Activated T-cell treated with anti-CD3 and anti-CD28 coated beads, Interleukin-2, amount 50 U/mL, for 72 hours (primary cell): ENCODE measurements at places on chromosomes 1 and 21.
A peak's percentile ranks its signal among the peaks of the same experiment; 100 is the strongest.

DNA sequence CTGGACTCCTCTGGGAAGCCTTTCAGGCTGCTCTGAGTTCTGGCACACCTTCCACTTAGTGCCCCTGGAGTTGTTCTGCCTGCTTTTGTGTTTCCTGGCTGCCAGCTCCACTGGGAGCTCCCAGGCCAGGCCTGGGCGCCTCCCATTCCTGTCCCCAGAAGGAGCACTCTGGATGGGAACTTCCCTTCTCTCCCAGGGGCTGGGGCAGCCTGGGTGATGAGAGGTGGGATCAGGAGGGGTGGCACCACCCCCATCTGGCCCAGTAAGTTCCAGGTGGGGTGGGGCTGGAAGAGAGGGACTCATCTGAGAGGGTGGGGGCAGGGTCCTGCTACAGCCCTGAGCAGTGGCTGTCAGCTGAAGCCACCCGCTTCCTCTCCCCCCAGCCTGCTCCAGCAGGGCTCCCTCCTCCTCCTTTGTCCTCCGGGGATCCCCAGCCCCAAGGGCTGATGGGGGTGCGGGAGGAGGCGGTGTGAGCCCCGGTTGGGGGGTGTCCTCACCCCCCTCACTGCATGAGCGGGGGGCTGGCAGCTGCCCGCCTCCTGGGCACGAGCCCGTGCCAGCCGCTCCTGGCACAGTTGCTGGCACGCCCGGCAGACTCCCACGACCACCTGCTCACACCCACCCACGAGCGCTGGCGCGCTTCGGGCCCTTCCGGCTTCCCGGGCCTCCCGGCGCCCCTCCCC is 4.7 kb downstream of the FOXO6 start:
- peak; percentile 15 for DNase-seq

DNA sequence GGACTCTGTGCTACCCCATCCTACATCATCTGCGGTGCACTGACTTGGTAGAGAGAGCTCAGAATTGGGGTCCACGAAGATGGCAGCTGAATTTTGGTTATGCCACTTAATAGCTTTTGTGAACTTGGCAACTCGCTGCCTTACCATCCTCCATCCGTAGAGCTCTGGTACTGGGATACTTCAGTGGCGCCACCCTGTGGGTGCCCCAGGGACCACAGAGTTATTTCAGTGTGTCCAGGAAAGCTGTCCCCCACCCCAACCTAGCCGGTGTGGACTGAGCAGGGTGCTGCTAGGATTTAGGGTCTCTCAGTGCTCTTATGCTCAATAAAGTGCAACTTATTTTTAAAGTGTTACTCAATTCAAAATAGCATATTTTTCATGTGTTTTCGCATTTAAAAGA is 9.0 kb upstream of the USF1 start:
- no peak for DNase-seq

DNA sequence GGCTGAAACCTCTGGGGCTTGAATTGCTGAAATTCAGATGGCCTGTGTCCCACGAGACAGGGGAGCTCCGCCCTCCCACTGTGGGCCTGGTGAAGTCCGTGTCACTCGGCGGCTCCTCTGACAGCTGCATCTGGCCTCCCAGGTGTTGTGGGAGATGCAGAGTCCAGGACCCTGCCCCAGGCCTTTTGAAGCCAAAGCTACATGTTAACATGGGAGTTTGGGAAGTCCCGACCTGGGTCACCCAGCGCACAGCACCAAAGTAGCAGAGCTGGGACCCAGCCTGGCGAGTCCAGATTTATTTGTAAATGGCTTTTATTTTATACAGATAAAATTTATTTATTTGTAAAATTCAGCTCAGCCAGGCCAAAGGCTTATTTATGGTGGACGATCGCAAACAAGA is 28.9 kb downstream of the SLC37A1 start:
- no peak for DNase-seq

- DNase-seq, result no peak
These were observed 167.6 kb downstream of the PCBP3 start for GRCh38 chr21:45811136-45811535.

DNA sequence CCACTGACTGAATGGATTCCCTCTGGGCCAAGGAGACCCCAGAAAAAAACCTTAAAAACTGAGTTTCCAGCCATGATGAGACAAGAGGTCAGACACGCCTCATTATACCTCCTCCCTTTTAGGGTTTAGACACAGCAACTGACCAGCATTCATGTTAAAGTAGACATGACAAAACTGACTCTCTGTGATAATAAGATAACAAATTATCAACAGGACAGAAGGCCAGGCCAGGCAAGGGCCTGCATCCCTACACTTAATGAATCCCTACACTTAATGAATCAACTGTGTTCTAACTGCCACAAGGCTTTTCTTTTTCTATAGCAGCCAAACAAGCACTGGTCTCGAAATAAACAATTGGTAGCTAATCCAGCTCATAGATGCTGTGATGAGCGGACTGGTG is 33.3 kb upstream of the FAM89A start:
- no peak for DNase-seq

- DNase-seq, result no peak
These were observed 2.7 kb downstream of the SLC9A1 start for GRCh38 chr1:27152004-27152828.

DNA sequence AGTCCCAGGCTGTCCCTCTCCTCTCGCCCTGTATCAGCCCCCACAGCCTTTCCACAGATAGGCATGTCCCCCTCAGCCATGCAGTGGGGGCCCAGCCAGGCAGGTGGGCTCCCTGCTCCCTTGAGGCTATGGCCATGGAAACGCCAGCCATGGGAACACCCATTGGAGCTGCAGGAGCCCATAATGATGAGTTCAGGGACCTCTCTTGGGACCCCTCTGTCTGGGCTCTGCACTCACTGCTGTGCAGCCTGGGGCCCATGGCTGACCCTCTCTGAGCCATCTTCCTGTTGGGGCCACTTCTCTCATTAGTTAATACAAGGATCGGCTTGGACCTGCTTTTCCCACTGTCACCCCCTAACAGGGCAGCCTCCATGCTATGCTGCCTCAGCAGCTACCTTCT is 33.2 kb downstream of the WNT3A start:
- no peak for DNase-seq

- no peak for DNase-seq
These were observed 65.5 kb downstream of the DMRTB1 start for GRCh38 chr1:53524428-53525375.

DNA sequence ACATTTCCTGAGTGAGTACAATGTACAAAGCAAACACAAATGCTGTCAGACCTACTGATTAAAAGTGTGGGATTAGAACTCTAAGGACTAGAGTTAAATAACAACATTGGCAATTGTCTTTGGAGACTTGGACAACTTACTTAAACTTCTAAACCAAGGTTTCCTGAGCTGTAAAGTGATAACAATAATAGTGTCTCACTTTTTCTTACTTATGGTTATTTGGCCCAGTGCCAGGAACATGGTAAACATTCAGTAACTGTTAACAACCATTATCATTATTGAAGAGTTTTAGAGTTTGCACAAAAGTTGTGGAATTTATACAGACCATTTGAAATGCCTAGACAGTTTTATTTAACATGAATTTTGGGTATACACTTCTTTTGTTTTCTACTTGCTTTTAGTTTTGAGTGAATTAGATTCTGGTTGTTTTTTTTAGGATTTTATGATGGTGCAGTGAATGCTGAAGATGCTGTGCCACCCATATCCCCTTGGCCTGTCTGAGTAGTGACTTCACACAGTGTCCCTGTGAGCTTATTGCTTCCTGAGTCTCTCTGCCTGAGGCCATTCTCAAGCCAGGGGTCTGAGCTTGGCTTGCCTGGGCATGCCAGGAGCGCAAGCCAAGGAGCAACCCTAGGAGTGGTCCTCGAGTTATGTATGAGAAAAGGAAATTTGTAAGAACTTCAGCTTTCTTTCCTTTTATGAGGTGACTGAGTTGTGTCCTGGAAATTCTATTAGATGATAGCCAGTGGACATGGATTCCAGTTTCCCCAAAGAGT is 932.8 kb downstream of the TTLL7 start:
- no peak for DNase-seq

GRCh38 chr1:10734375-10734774 is 62.1 kb downstream of the CASZ1 start:
- DNase-seq, result no peak

DNA sequence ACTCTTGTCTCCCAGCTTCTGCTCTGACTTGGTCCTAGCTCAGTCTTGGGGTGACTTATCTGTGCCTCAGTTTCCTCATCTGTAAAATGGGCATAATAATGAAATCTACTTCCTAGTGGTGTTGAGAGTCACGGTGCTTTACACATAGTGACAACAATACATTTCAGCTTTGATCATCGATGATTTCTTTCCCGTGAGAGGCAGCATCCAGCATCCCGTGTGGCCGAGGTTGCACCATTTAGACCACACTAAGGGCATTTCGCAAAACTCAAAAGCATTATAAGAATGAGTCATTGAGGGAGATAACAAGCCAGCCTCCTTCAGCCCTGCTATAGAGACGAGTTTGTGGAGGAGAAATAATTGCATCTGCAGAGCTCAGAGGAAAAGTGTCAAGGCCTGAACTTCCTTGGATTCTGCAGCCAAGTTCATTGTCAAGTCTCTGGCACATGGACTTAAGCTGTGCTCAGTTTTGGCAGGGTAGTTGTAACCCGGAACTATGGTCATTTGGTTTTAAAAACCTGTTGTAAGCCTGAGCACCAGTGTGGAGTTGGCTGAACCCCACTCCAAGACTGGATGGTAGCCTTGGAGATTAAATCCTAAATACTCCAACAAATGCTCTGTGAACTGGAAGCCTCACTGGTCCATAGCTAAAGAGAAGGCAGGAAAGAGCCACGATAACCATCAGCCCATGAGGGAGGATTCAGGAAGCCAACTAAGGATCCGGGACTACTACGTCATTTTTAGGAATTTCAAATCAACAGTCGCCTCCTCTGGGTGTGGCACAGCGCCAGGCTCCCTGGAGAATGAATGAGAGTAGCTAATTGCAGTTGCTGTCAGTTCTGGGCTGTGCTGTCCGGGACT is 64.2 kb downstream of the TCP10L start:
- no peak for DNase-seq

- no peak for DNase-seq
These were observed 138.7 kb downstream of the GALNT2 start for GRCh38 chr1:230205719-230206198.

DNA sequence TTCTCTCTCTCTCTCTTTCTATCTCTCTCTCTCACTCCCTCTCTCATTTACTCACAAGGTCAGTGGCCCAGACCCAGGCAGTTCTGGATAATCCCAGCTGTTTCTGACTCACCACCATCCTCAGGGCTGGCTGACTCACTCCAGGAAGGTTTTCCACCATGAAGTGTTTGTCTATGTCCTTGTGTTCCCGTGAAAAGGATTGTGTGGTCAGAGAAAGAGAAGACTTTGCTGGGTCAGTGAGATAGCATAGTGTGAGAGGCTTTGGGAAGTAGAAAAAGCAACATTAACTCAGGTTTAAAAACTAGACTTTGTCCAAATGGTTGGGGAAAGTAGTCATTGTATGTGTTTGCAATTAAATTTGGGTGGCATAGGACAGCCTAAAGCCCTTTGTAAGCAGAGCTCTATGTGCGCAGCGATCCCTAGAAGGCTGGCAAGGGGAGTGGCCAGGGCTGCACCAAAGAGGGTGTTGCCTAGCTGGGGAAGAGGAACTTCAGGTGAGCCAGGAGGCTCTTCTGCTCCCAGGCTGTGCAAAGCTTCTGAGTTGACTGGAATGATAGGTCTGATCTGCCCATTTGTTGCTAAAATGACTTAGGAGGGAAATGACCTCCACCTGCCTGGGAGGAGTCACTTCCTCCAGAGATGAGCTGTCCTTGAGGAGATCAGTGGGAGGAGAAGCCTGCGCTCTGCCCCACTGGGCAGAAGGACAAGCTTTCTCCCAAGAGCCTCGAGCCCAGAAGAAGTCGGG is 4.9 kb upstream of the CAPN2 start:
- no peak for DNase-seq

DNA sequence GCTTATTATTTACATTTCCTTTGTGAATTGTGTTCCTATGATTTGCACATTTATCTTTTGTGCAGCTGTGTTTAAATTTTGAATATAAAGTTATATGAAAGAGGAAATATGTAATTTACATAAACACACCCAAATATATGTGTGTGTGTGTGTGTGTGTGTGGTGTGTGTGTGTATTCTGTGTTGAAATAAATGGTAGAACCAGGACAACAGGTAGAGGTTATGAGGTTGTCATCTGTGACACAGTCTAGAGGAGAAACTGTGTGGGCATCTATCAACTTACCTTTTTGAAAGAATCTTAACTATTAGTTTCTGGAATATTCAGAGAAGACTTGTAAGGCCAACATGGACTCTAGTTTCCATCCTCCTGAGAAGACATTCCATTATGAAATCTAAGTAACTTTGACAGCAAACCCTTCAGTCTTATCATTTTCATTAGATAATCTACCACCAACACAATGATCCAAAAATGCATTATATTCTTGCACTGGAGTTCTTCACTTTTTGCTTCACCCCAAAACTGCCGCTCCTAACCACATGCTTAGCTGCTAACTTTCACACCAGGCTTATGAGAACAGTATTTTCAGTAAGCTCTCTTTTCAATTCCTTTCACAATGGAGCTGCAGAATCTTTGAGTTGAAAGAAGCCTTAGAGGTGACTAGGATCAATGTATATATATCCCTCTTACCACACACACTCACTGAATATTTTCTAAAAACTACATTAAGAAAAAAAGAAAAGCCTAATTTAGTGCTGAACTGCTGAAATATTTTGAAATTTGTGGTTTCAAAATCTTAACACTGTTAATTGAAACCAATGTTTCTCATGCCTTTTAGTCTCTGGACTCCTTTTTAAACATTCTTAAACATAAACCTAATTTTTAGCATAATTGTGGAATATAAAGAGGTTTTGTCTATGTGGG is 21.8 kb downstream of the PTPRC start:
- DNase-seq, result no peak

DNA sequence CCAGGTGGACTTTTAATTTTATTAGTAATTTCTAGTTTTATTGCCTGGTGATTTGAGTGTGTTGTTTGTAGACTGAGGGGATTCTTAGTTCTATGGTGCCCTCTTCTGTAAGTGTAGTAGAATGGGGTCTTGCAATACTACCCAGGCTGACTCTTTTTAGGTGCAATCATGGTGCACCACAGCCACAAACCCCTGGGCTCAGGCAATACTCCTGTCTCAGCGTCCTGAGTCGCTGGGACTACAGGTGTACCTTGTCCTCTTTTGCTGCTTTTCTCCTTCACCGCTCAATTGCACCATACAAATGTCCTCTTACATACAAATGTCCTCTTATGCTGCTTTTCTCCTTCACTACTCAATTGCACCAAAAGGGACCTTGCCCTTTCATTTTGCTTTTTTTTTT is 43.1 kb downstream of the SCP2 start:
- no peak for DNase-seq
